Jurkat, Clone E6-1 (cell line): ENCODE measurements at places on chromosomes 3 and 15.
A peak's percentile ranks its signal among the peaks of the same experiment; 100 is the strongest.

- DNase-seq, result no peak
These were observed 169.9 kb downstream of the MECOM start for GRCh38 chr3:169493521-169494141.

DNA sequence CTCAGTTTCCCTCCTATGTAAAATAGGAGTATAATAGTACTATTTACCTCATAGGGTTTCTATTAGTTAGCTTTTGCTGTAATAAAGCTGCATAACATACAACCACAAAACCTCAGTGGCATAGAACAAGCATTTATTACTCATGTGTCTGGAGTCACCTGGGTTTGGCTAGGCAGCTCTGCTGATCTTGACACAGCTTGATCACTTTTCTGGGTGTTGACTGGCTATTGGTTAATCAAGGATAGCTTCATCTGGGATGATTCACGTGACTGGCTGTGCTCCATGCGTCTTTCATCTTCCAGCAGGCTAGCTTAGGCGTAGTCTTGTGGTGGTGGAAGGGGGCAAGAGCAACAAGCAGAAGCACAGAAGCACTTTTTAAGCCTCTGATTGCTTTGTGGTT lies 112.6 kb downstream of the SQOR start:
- DNase-seq, result no peak

DNA sequence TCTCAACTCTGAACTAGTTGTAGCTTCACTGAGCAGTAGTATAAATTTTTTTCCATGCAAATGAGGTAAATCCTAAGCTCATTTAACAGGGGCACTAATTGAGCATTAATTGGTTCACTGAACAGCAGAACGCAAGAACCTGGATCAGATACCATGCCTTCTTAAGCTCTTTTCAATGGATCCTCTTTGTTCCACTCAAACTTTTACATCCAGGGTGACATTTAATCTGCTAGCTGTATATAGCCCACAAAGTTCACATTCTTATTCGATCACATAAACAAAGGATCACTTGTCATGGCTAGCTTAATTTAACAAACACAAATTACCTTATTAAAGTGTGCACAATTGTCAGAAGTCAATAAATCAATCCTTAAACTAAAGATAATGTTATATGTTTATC lies 281.6 kb downstream of the CNTN6 start:
- DNase-seq, result no peak

DNA sequence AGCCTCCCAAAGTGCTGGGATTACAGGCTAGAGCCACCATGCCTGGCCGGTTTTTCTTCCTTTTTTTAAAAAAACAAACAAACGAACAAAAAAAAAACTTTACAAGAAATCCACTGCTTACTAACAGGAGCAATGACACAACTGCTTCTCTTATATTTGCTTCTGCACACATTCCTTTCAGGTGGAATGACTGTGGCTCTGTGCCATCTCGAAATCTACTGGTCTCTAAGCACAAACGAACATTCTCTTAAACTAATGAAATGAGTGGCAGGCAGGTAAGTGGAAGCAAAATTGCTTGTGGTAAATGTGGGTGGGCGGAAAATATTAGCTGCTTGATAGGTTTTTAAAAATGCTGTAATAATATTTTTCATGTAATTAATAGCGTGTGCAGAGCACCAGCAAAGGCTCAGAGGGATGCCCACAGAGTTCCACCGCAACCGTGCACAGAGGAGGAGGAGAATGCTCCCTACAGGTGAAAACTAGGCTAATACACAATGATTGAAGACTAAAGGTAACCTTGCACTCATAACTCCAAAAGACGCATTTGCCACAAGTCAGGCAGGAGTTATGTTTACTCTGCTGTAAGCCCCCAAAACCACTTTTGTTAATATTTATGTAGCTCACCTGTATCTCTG lies 77.4 kb downstream of the LSAMP start:
- DNase-seq, result no peak

GRCh38 chr3:45109771-45110508 lies 36.2 kb downstream of the CDCP1 start:
- DNase-seq, result peak; percentile 89

DNA sequence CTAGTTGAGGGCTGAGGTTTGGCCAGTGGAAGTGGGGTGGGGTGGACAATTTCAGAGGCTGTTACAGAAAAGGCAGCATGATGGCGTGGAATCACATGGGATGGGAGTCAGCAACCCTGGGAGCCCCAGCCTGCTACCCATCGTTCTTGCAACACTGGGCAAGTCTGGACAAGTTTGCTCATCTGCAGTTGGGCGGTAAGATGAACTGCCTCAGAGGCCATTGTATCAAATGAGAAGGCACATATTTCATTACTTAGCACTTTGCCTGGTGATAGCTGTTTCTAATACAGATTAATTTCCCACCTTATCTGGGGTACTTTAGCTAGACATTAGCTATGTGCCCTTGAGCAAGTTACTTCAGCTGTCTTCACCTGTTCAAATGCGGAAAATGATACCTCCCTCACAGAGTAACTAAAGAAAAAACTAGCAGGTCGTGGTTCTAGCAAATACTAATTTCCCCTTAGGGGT lies 248.9 kb downstream of the THSD4 start:
- DNase-seq, result no peak

DNA sequence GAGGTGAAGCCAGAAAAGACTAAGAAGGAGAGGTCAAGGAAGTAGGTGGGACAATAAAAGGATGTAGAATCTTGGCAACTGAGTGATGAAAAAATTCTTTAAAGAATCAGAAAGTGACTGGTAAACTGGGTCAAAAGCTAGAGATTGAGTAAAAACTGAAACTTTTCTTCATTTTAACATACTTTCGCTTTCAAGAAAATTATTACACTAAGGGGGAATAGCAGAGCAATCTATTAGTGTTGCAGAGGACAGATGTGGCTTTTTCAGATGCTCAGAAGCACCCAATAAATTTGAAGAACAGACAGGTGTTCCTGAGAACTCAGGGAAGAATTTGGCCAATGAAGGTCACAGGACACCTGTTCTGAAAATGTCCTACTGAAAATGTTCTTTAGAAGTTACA lies 805.4 kb upstream of the ALCAM start:
- DNase-seq, result no peak

DNA sequence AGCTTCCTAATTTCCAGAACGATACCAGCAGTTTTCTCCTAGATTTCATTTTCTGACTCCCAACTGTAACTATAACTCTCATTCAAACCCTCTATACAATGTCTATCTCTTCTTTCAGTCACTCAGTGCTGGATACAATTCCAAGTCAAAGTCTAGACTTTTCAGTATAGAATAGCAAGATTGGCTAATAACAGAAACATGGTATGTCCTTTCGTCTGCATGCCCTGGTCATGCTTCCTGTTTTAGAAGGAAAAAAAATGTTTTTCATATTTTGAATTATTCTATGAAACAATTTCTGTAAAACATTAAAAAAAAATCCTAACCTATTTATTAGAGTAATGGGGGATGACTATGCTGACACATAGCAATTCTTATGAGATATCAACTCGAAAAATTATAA lies 180.0 kb downstream of the KCNAB1 start:
- DNase-seq, result no peak

- no peak for DNase-seq
These were observed 402.0 kb upstream of the TBL1XR1 start for GRCh38 chr3:177599326-177599725.

DNA sequence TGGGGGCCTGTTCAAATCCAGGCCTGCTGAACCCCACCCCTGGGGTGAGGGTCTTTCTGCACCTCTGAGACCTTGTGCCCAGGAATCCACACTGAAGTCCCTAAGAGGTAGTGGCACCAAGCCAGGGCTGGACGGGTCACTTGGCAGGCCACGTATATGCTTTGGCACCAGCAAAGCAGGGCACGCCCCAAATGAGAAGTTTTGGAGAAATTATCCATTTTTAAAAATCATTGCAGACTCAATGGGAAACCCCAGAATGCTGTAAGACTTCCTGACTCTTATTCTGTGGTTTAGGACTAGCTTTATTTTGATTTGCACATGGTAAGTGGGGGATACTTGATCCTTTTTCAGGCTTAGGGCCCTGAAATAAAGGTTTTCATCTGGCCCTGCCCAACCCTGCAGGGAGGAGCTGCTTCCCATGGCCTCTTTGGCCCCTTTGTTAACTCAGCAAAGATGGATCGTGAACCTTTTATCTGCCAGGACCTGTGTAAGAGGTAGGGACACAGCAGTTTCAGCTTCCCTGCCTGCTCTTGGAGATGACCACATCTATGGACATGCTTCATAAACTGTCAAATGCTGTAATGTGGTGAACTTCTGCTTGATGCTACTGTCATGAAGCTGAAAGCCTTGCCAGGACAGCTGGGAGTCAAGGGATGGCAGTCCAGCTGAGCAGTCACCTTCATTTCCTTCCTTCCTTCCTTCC lies 88.0 kb downstream of the HMG20A start:
- no peak for DNase-seq

GRCh38 chr3:174051191-174051590 lies 653.6 kb downstream of the NLGN1 start:
- no peak for DNase-seq

GRCh38 chr3:127090218-127091160 lies 102.4 kb upstream of the PRR23E start:
- DNase-seq, result no peak

DNA sequence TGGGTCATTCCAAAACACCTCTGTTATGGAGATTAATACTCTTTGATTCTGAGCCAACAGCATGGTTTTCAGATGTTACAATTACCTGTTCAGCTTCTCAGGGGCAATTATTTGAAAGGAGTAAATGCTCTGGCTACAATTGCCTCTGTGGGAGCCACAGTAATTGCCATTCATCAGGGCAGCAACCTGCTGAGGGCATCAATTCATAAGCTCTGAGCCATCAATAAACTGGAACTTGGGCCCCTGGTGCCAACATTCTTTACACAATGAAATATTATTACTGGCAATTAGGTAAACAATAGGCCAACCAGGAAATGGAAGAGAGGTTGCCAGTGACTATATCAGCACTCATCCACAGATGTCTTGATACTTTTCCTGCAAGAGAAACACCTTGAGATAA lies 660.8 kb downstream of the MECOM start:
- DNase-seq, result no peak

DNA sequence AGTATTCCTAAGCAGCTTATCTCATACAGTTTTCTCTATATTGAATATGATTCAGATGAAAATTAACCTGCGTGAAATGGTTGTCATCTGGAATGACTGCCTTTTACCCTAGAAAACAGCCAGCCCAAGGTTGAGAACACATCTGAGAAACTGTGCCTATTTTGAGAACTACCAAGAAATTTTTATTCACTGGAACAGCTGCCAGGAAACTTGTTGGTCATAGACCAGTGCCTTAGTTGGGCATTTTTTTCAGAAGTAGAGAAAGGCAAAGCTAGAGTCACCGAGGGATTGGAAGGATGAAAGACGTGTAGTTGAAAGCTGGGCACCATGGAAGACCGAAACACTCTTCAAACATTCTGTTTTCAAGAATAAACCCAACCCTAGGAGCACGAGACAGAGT lies 277.1 kb downstream of the LPP start:
- DNase-seq, result no peak

- DNase-seq, result no peak
These were observed 26.9 kb upstream of the ATOSA start for GRCh38 chr15:52706091-52706490.

GRCh38 chr3:41317718-41318117 lies 118.4 kb downstream of the CTNNB1 start:
- no peak for DNase-seq

- DNase-seq, result no peak
These were observed 124.2 kb downstream of the GHSR start for GRCh38 chr3:172323894-172324610.

- DNase-seq, result no peak
These were observed 69.7 kb upstream of the TPM1 start for GRCh38 chr15:62972814-62973213.

GRCh38 chr15:67915461-67916374 lies 75.9 kb upstream of the RNU6-1 start:
- DNase-seq, result no peak

DNA sequence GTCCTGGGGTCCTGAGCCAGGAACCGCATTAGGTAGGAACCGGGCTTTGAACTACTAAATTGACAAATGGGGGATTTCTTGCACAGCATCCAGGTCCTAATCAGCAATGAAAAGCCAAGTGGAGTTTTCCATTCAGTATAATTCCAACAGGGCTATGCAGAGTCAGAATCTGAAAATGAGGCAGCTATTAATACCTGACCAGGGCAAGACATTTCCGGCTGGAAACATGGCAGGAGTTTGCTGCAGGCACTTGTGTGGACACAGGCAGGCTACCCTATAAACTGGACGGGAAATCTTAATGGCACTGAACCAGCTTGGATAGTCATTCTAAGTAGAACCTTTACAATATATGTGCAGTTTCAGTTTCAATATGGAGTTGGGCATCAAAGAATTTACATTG lies 553.1 kb downstream of the FGF12 start:
- no peak for DNase-seq

- DNase-seq, result no peak
These were observed 102.4 kb downstream of the NUP210 start for GRCh38 chr3:13317596-13318320.

DNA sequence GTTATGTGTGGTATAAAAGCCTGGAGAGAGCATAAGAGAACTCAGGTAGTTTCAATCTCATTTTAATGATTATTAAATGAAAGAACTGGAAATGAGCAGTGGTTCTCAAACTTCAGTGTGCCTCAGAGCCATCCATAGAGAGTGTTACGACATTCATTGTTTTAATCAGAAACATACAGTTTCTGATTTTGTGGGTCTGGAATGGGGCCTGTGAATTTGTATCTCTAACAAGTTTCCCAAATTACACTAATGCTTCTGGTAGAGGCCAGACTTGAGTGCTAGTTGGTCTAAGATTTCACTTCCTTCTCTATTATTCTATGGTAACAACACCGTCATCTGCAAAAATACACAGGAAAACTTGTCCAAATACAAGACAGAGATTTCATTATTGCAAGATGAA lies 292.0 kb upstream of the NECTIN3 start:
- no peak for DNase-seq

- no peak for DNase-seq
These were observed 52.7 kb downstream of the OTOL1 start for GRCh38 chr3:161549261-161549660.

DNA sequence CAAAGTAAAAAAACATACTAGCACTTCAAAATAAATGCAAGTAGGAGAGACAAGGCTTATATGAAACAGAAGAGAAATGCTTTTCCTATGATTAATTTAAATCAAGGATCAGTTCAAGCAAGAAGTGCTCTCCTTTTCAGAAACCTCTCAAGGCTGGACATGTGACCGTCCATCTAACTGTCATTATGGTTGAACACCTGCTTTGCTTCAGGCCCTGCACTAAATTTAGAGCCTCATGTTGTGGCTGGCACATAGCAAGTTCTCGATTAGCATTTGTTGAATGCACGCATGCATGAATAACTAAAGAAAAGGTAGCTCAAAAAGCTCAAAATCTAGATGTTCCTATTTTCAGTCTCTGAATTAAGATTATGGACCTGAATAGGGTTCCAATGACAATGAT lies 82.0 kb downstream of the SV2B start:
- no peak for DNase-seq
